Right cardiac atrium (tissue), 5 donors: ENCODE measurements at places on chromosomes 3 and 15.

- no peak for DNase-seq
These were observed 64.1 kb downstream of the CCR1 start for GRCh38 chr3:46143951-46144473.

DNA sequence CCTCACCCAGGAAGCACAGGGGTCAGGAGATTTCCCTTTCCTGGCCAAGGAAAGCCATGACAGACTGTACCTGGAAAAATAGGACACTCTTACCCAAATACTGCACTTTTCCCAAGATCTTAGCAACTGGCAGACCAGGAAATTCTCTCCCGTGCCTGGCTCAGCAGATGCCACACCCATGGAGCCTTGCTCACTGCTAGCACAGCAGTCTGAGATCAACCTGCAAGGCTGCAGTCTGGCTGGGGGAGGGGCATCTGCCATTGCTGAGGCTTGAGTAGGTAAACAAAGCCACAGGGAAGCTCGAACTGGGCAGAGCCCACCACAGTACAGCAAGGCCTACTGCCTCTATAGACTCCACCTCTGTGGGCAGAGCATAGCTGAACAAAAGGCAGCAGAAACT is 567.3 kb upstream of the LMCD1 start:
- DNase-seq, result peak; percentile 30

GRCh38 chr3:16808393-16809107 is 76.2 kb upstream of the PLCL2 start:
- no peak for DNase-seq

GRCh38 chr15:85755942-85756341 is 38.8 kb downstream of the KLHL25 start:
- DNase-seq, result peak; percentile 50

DNA sequence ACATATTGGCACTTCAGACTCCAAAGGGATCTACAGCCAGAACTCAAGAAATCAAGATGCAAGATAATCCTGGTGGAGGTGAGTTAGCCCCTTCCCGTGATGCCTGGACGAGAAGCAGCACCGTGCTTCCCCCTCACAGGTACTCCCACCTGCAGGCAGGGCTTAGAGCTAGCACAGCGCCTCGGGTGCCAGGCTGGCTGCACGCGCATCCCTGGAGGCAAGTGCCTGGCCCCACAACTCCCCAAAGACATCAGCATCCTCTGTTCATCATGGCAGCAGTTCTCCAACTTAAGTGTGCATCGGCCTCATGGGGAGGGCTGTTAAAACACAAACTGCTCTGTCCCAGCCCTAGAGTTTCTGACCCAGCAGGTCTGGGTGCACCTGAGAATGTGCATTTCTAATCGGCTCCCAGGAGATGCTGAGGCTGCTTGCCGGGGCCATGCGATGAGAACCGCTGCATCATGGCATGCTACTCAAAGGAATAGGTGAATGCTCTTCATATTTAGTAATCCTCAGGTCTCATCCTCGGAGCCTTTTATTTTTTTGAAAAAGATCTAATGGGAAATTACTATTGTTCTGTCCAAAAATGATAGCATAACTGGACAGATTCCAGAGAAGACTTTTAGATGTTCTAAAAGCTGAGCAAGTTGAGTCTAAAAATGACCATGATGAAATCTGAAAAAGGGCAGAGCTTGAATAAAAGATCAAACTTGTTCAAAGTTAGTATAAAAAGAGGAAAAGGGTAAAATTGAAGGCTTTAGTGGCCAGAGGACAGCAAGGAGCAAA is 244.2 kb downstream of the ADAMTS17 start:
- no peak for DNase-seq

DNA sequence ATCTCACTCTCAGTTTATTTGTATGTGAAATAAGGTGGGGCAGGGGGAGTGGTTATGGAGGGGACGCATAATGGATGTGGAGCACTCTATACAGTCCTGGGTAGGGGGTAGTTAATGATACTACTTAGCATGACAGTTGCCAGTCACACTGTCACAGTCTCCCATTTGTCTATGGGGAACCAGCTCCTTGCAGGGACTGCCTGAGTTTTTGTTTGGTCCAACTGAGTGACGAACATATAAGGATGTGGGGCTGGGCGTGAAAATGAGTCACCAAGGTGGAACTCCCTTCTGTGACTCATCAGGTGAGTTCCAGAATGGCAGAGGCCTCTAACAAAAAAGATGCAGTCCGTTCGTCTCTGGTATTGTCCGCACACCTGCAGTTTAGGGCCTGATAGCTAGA is 235.3 kb upstream of the ST8SIA2 start:
- no peak for DNase-seq

- DNase-seq, result no peak
These were observed 27.8 kb downstream of the BMF start for GRCh38 chr15:40080847-40081246.

DNA sequence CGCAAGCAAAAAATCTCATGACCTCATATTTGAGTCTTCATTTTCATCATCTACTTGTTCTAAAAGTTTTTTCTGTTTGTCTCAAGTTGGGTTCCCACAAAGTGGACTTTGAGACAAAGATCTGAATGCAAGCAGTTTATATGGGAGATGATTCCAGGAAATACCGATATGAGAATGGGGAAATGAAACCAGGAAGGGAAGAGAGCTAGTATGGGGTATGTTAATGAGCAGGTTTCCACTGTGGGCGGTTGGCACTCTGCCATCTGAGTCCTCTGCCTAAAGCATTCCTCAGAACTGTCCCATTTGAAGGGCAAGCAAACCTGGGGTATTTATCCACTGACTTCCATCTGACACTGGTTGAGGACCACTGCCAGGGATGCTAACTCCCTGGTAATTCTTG is 8.8 kb downstream of the ADPRH start:
- peak; percentile 82 for DNase-seq

DNA sequence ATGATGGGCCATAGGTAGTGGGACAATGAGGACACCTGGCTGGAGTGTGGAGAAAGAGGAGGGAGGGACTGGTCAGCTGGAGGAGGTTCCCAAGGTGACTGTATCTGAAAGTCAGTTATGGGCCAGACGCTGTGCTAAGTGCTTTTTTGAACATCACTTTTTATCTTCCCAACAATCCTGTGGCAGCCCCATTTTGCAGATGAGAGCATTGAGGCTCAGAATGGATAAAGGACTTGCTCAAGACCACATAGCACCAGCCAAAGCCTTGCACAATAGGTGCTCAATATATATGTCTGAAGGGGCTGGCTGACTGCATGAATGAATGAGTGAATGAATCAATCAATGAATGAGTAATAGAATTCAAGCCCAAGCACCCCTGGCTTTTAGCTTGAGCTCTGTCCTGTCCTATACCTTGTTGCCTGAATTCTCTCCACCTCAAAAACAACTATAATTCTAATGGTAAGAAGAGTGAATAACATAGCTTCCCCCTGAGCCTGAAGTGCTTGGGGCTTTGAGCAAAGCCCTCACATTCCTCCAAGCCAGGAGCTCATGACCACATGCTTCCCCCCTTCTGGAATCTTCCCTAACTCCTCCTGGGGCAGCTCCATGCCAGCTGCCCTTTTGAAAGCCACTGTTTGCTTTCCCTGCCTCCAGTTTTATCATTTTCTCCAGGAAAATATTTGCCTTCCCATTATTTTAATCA is 150.9 kb downstream of the RPLP1 start:
- no peak for DNase-seq

DNA sequence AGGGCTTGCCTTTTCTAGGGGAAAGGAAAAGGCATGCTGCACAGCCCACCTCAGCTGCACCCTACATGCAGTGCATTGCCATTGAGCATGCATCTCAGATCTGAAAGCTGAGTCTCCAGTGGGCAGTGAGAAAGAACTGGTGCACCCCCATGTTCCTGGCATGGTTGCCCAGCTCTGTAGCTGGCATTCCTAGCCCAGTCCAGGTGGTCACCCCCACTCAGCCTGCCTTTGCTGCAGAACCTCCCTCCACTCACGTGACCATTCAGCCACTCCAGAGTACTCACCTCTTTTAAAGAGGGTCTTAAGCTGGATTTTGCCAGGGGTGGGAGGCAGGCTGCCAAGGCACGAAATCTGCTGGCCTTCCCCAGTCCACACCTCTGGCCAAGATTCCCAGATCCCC is 208.6 kb upstream of the TOPAZ1 start:
- DNase-seq, result no peak

- DNase-seq, result no peak
These were observed 6.9 kb downstream of the TSC22D2 start for GRCh38 chr3:150414959-150415358.
